ENCODE measurements at places on chromosomes 12 and 14.

- DNase-seq, result peak; percentile 59
Measured at GRCh38 chr12:101773650-101774162, 34.4 kb upstream of the SYCP3 start.

DNA sequence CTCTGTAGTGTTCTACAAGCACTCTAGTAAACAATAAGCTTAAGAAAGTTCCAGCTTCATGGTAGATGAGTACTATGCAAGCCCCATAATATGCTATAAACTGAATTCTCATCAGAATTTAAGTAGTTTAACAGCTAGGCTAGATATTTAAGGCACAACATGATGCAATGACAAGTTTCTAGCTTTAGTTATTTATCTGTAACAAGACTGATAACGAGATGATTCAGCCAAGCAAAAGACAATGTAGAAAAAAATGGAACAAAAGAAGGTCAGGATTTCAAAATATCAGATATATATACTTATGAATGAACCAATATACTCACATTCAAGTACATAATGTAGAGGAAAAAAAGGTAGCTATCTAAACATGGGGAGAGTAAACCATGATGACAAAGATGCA lies 61.0 kb upstream of the RERGL start:
- DNase-seq, result no peak

GRCh38 chr14:87207756-87208155 lies 785.2 kb downstream of the GALC start:
- no peak for DNase-seq

DNA sequence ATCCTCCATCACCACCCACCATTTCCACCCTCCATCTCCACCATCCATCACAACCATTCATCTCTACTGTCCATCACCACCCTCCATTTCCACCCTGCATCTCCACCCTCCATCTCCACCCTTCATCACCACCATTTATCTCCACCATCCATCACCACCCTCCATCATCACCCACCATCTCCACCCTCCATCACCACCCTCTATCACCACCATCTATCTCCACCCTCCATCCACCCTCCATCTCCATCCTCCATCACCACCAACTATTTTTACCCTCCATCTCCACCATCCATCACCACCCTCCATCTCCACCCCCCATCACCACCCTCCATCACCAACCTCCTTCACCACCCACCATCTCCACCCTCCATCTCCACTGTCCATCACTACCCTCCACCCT lies 4.7 kb upstream of the CEP170B start:
- DNase-seq, result no peak

DNA sequence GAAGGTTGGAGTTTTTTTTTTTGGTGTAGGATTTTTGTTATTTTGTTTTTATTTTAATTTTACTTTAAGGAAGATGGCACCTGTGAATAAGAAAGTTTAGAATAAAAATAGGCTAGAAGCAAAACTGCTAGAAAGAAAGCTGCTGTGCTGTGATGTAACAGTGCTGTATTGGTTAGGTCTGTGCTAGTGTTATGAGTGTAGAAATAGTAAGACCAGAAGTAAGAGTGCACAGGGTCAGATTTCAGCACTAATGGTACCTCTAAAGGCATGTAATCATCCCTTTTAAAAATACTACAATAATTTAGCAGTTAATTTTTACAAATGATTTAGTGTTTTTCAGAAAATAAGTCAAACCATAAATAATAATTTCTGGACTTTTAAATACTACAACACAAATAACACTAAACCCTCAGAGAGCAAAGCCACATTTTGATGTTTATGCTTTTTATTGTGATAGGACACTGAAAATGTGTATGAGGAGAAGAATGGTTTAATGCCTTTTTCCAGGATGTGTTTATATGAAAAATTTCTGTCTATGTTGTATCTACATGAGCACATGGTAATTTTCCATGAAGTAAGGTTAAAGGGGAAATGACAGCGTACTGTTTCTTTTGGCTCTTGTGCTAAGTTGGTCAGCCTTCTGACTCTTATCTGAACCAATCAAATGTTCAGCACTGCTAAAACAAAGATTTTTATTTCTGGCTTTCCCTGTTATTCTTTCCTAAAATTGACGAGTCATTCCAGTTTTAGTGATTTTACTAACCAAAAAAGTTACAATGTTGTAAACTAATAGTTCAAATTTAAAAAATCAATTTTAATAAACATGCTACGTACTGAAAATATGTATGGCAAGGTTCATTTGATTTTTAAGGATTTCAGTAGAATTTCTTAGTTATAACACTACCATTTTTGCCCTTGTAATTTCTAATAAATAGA lies 96.1 kb downstream of the PPHLN1 start:
- DNase-seq, result no peak

GRCh38 chr12:26467351-26467750 lies 272.0 kb downstream of the SSPN start:
- DNase-seq, result no peak

DNA sequence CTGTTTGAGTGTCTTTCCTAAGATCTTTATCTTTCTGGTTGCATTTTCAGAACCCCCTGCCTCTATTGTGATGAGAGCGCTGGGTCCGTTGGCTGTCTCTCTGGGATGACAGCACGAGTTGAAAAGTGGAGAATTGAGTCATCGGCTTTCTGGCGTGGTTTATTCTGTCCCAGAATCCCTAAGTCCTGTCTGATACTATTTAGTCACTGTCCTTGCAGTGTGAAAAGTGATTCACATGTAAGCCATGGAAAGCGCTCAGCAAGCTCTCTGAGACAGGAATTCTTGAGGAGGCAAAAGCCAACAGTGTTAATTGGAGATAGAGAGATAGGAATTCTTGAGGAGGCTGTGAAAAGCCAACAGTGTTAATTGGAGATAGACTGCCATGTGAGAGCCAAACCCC lies 121.7 kb downstream of the CHST11 start:
- peak; percentile 53 for DNase-seq

DNA sequence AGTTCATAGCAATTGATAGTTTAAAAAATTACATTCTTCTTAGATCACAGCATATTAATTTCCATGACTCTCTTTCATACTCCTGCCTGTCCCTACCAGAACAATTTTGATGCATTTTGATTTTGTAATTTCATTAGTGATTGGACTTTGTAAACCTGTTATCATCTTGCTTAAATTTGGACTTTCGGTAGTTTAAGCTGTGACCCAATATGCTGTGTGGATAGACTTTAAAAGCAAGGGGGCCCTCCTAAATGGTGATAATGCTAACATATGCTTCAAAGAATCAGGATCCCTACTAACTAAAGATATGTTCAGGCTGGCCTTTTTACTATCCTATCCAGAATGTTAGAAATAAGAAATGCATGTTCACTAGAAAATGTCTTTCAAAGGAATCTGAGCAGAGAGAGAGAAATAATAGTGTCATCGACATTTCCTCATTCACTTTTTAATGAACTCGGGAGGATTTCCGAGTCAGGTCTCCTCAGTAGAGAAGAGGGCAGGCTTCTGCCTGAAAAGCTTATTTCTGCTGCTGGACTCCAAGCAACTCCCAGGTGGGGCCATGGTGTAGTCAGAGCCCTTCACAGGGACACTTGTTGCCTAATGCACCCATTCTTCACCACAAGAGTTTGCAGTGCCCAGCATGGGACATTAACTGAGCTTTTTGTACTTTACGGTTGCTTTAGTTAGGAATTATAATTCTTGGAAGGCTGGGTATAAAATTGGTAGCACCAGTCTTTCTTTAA lies 16.7 kb downstream of the SLC38A4 start:
- DNase-seq, result no peak

DNA sequence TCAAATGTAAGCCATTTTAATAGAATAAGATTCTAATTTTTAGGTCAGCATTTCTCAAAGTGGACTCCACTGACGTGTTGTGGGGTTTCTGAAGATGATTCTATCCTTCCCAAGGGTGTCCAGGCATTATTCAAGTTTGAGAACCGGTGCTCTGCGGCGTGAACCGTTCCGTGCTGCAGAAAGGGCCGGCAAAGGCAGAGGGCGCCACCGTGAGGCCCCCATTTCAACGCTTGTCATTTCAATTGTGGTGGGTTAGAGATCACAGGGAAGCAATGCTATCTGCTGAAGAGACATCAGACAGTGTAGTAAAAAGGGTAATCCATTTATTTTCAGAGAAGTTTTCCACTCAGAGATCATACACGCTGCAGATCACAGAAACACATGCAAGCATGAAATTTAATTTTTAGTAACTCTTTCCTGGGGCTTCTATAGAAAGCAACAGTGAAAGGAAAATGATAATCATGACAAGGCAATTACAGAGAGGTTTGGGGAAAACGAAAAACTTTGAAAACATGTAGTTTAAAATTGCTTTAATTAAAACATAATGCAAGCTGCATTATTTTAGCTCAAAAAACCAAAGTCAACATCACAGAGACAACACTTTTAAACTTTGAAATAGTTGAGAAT lies 201.7 kb downstream of the EXOC5 start:
- DNase-seq, result peak; percentile 39

- DNase-seq, result peak; percentile 81
Measured at GRCh38 chr12:53344824-53345485, 8.8 kb upstream of the SP7 start.

DNA sequence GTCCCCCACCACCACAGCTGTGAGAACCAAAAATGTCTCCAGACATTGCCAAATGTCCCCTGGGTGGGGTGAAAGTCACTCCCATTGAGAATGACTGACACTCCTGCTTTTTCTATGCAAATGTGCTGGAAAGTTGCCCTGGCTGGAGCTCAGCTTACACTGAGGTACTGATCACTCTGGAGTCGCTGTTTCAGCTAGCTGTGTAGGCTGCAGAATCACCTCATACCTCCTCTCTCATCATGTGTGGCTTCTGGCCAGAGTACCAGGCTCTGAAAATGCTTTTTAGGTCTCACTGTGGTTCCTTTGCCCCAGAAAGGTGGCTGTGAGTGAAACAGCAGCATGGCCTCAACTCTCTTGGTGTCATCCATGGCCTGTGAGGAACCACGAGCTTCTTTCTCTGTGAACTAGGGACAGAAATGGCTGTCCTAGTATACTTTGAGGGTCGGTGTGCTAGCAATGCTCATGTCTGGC lies 414.4 kb downstream of the DPF3 start:
- DNase-seq, result peak; percentile 20

- no peak for DNase-seq
Measured at GRCh38 chr12:109258607-109259544, 50.2 kb downstream of the FOXN4 start.

GRCh38 chr14:95577067-95577800 lies 42.4 kb downstream of the GLRX5 start:
- no peak for DNase-seq

DNA sequence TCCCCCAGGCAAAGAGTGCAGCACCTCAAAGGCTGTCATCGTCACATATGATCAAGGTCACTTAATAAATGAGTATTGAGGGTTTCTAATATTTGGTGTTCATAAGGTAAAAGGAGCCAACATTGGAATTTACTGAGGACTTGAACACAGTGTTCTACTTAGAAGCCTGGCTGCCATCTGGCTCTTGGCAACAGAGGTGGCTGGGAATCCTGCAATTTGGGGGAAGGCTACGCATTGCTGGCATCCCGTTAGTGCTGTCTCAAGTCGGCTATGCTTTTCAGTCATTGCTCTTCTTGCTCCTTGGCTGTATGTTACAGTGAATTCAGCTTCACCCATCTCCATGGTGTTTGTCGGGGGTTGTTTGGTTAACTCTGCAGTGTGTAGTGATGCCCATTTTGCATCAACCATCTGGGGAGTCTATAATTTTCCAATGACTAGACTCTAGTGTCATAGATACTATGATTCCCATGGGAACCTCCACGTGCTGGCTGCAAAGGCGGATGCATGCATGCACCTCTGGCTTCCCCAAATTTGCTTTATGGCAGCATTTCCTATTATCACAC lies 12.9 kb upstream of the SLC24A4 start:
- no peak for DNase-seq

DNA sequence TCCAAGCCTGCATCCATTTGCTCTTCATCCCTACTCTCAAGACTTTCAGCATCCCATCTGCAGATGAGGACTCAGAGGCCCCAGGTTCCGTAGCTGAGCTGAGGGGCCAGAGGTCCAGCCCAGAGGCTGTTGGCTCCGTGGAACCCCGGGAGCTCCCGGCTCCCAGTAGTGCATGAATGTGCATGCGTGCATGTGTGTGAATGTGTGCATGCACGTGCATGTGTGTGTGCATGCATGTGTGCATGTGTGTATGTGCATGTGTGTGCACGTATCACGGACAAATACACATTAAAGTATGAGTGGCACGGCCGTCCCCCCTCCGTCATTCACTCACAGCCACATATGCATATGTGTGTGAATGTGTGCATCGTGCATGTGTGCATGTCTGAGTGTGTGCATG lies 149.9 kb downstream of the KIF26A start:
- DNase-seq, result no peak

DNA sequence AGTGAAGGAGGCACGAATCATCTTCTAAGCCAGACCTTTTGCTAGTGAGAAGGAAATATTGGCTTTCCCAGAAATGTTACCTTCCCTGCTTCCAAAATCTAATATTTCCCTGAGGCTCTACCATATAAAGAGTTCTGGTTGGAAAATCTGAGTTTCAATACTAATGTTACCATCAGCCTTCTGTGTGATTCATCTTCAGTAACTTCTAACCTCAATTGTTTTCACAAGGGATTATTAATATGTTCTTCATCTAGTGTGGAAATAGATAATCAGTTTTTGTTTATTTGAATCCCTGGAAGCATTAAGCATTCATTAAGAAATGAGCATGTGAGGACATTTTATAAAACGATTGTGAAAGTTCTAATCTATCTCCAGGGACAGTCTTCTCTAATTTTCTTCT lies 720.9 kb downstream of the AACS start:
- DNase-seq, result no peak

GRCh38 chr14:33014710-33015109 lies 76.0 kb downstream of the NPAS3 start:
- no peak for DNase-seq

GRCh38 chr14:26121181-26121580 lies 476.7 kb downstream of the NOVA1 start:
- no peak for DNase-seq

- no peak for DNase-seq
Measured at GRCh38 chr12:87320724-87321123, 708.5 kb downstream of the C12orf50 start.

DNA sequence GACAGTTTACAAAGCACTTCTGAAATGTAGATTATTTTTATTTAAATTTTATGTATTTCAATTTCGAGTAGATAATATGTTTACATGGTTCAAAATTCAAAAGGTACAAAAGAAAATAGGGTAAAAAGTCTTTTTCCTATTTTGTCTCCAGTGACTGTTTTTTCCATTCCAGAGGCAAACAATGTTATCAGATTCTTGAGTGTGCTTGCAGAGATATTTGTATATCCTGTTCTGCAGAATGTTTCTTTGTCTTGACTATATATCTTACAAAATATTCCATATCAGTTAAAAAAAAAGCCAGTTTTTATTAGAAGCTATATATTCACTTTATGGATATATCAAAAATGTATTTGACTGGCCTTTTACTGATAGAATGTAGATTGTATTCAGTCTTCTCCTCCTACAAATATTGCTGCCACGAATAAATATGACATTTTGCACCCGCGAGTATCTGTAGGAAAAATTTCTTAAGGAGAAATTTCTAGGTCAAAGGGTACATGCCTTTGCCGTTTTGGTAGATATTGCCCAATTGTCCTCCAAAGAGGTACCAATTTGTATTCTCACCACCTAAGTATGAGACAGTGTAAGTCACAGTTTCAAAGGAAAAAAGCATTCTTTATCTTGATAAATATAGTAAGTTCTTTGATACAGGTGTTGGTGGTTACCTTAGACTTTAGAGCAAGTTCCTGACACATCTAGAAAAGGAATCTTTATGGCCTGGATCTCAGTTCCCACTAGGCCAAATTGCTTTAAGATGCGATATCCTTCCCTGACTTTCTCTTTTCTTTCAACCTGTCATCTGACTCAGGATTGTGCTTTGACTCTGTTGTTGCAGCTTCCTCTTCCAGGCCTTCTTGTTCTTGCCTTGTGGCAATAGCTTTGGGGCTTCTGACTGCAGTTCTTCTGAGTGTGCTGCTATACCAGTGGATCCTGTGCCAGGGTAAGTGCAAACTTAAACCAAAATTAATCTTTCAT lies 2.3 kb downstream of the KLRG1 start:
- DNase-seq, result peak; percentile 15

All from activated T-cell treated with anti-CD3 and anti-CD28 coated beads, Interleukin-2, amount 50 U/mL, for 72 hours (primary cell).